CD4-positive, alpha-beta T cell treated with Interleukin-12 subunit alpha and Interleukin-12 subunit beta, for 1 hour (primary cell): ENCODE measurements at places on chromosomes 7 and 10.

DNA sequence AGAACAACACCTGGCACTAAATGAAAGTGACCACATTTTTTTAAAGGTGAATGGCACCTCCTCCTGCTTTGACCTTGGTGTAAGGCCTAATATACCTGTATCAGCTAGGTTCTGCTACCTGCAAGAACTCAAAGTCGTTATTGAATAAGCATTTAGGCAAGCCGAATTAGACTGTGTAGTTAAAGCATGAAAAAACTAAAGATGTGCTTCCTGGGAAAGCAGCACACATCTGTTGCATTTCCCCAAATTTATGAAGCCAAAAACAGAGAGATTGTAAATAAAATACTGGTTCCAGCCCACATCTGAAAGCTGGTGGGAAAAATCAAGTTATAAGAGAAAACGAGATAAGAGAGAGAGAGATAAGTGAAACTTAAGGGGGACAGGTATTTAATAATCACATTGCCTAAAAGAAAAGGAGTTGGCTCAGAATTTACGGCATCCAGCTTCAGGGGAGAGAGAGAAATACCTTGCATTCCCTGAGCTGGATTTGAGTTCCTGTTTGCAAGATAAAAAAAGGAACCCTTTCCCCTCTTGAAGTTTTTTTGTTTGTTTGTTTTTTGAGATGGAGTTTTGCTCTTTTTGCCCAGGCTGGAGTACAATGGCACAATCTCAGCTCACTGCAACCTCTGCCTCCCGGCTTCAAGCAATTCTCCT is 1.8 kb upstream of the XPNPEP1 start:
- no peak for DNase-seq

DNA sequence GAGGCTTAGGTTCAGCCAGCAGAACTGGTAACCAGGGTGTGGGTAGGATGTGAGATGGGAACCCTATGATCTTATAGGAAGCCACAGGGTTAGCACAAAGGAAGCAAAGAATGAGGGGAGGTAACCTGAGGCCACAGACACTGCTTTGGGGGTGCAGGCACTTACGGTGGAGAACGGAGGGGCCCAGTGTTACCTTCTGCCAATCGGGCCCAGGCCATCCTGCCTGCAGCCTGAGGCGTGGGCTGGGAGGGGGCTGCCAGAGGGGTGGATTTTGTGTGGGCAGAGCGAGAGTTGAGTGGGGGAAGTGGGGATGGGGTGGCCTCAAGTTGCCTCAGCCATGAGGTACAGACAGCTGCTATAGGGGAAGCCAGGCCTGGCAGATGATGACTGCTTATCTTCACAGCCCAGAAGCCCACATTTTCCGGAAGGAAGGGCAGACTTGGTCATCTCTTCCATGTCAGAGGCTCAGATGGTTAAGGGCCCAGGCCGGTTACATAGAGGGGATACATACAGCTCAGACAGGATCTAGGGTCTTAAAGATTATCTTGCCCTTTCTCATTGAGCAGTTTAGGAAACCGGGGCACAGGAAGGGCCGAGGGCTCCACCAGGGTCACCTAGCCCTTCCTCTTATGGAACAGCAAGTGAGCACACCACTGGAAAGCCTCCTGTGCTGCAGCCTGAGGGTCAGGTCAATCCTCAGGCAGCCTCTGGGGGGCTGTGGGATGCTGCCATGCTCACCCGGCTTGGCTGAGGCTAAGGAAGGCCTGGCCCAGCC is 24.4 kb upstream of the VSIR start:
- DNase-seq: no peak

DNA sequence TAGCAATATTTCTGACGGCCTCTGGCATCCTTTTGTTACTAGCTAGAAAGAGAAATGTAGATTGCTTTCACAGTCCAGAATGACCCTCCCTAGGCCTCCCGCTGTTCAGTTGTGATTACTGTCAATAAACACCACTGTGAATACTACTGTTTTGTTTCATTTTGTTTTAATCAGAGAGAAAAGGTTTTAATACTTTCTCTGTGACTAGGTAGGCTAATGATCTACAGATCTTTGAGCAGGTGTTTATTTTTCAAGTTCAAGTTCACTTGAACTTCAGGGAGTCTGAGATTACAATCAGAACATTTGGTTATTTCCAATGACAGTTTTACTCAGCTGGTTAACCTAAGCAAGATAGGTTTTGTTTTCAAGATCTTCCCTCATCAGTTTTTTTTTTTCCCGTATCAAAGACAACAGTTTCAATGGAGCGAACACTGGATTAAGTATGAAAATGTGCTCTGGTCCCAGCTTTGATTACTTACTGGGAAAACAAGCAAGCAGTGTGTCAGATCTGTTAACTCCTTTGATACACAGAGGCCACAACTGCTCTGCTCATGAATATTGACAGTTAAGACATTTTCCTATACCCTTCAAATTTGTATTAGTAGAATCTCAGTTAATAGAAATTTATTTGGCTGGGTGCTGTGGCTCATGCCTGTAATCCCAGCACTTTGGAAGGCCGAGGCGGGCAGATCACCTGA is 34.8 kb downstream of the VKORC1L1 start:
- no peak for DNase-seq

DNA sequence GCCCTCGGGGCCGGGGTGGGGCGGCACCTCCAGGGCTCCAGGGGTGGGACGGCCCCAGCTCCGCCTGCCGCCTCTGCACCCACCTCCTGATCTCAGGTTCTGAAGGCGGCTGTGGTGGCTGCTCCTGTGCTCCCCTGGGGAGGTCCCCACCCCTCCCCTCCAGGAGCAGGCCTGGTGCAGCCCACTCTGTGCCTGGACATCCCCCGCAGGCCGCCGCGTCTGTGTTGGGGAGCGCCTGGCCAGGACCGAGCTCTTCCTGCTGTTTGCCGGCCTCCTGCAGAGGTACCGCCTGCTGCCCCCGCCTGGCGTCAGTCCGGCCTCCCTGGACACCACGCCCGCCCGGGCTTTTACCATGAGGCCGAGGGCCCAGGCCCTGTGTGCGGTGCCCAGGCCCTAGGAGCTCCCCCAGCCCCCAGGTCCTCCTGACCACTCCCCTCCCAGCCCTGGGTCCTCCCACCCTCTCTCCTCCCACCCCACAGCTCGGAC is 5.5 kb downstream of the CYP2W1 start:
- no peak for DNase-seq

GRCh38 chr10:66102756-66103155 is 823.1 kb upstream of the LRRTM3 start:
- DNase-seq: no peak

DNA sequence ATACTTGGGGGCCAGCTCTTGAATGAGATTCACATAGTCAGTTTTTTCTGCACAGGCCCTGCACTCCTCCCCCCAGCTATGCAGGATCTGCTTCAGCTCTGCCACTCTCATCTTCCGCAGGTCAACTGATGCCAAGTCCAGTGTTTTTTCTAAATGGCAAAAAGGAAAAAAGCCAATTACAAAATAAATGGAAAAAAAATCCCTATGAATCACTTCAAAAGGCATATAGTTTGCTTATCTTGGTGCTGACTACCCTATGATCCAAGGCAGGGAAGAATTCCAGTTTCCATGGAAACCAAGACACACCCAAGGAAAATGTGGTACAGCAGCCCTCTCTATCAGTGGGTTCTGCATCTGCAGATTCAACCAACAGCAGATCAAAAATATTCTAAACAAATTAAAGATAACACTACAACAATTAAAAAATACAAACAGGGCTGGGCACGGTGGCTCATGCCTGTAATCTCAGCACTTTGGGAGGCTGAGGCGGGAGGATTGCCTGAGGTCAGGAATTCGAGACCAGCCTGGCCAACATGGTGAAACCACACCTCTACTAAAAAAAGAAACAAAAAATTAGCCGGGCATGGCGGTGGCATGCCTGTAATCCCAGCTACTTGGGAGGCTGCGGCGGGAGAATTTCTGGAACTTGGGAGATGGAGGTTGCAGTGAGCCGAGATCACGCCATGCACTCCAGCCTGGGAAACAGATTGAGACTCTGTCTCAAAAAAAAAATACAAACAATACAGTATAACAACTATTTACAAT is 17.6 kb downstream of the CDNF start:
- no peak for DNase-seq
